ENCODE measurements at places on chromosomes 6 and 20.

DNA sequence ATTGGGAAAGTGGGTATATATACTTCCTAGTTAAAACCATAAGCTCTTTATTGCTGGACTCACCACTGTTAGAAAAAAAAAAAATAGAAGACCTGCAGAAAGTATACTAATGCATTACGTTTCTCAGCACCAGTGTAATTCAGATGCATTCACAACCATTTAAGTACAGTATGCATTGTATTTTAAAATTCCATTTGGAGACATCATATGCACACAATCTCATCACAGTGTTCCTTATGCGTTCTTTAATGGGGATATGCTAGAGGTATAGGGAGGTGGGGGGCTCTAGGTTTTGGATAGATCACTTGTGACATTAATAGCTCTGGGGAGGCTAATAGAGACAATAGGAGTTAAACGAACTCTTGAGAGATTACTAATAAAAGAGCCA, 9.4 kb downstream of the TFAP2A start:
- DNase-seq = no peak

DNA sequence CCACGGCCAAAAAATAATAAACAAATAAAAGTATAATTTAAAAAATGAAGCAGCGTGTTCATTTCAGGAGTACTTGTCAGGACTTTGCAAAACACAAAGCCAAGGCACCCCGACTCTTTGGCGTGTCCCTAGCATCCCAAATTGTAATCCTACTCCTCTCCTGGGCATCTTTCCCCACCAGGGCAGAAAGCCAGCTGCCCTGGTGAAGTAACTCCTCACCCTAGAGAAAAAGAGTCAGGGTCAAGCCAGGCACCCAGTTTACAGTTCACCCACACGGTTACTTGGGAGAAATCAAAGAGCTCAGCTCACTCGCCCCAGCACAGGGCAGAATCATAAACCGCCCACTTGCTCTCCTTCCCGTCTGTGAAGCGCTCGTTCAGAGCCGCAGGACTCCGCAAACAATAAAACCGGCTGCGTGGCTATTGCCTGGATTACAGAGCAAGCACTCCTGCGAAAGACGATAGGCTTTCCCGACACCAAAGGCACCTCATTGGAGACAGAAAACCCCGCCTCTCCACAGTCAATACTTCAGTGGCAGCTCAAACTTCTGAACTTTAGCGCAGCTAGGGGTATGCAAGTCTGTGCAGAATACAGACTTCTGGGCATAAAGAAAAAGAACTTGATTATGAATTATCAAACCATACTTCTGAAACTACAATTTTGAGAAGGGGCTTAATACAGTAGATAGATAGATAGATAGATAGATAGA, 73.0 kb upstream of the NHSL1 start:
- DNase-seq = peak; percentile 10

- no peak for DNase-seq
Observed at GRCh38 chr6:169528755-169529154, 173.1 kb downstream of the WDR27 start.

- DNase-seq = no peak
Observed at GRCh38 chr6:113017353-113017752, 670.2 kb downstream of the RFPL4B start.

GRCh38 chr6:124819346-124819745, 142.9 kb upstream of the RNF217 start:
- DNase-seq = no peak

- DNase-seq = no peak
Observed at GRCh38 chr20:55386686-55387085, 618.6 kb downstream of the CBLN4 start.

DNA sequence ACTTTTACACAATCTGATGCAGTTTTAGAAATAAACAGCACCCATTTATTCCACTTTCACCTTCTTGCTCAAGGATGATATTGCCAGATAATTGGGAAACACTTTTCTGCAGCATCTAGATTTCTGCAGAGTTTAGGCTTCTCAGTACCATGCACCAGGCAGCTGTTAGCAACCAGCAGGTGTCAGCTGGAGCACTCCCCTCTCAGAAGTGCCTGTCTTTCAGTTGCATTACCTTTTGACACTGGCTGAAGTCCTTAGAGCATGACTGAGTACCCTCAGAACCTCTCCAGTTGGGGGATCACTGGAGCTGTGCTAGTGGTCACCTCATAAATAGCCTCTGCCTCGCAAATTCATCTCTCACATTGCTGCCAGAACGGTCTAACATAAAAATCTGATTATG, 91.2 kb downstream of the DNAH8 start:
- DNase-seq = no peak

Measured in activated naive CD8-positive, alpha-beta T cell treated with anti-CD3 and anti-CD28 coated beads for 36 hours (primary cell).